ENCODE measurements at places on chromosomes 13 and 19. TPM values are rescaled to one million over a fixed set of nuclear protein-coding genes. Genes with fewer than 3 reads are reported as not detected.
A peak's percentile ranks its signal among the peaks of the same experiment; 100 is the strongest.

DNA sequence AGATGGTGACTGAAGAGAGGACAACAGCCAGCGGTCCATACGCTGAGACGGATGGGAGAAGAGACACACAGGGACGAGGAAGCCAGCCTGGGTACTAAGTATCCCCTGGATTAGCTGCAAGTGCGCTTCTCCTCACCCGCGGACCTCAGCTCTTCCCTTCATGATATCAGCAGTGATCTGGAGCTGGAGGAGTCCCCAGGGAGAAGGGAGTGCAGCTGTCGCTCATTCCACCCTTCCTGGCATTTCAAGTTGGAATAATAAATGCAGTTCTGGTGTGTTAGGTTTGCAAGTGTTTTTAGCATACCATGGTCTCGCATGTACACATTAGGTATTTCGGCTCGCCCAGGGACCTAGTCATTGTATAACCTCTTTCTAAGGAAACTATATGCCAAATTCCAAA, 88.5 kb upstream of the C1QTNF9B start:
- no peak for DNase-seq

- DNase-seq, result no peak
Observed at GRCh38 chr19:31903979-31904378, 441.4 kb upstream of the ZNF507 start.

DNA sequence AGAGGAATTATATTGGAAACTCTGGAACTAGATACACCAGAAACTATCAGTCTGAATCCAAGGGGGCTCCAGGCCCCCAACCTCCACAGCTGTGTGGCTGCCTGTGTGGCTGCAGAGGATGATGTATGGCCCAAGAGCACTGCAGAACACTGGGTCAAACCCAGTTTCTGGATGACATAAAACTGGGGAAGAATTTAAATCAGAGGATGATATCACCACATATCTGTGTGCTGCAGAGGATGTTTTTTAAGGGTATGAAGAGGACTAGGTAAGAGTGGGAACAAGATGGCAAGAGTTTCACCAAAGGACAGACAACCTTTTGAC, 226.4 kb downstream of the SUCLA2 start:
- no peak for DNase-seq

GRCh38 chr13:108902405-108903155, 273.2 kb downstream of the MYO16 start:
- DNase-seq, result no peak

DNA sequence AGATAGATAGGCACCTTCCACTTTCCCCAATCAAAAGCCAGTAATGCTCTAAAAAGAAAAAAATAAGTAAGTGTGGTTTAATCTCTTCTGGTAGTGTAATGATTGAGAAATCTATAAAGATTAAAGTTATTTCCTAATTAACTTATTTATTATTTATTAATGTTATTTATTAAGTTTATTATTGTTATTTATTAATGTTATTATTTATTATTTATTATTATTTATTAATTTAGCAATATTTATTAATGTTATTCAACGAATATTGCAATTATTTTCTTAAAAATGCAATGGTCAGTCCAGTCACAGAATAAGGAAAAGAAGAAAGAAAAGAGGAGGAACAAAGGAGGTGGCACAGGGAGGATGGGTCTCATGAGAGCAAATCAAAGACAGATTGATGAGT, 100.7 kb downstream of the FREM2 start:
- no peak for DNase-seq

GRCh38 chr13:110617321-110618072, 2.2 kb downstream of the NAXD start:
- peak; percentile 43 for DNase-seq

DNA sequence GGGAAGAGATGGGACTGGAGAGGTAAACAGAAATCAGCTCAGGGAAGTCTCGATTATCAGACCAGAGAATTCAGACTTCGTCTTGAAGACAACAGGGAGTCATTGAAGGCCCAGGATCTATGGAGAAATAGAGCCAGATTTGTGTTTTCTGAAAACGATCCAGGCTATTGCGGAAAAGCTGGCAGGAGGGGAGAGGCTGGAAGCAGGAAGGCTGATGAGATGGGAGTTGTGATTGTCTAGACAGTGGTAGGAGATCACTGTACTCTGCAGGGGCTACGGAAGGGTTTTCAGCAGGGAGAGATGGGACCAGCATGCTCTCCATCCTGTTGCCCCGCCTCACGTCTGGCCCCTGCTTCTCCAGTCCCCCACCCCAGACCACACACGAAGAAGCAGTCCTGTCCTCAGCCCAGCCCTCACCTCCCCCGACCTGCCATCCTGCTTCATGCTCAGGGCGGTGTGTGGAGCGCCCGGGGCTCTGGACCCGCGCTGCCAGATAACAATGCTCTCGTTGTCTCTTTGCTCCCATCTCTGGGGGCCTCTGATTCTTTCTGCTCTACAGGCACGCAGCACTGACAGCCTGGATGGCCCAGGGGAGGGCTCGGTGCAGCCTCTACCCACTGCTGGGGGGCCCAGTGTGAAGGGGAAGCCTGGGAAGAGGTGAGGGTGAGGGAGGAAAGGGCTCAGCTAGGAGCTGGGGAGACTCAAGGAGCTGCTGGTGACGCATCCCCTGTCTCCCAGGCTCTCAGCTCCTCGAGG, 1.9 kb downstream of the ARHGAP33 start:
- DNase-seq, result no peak

DNA sequence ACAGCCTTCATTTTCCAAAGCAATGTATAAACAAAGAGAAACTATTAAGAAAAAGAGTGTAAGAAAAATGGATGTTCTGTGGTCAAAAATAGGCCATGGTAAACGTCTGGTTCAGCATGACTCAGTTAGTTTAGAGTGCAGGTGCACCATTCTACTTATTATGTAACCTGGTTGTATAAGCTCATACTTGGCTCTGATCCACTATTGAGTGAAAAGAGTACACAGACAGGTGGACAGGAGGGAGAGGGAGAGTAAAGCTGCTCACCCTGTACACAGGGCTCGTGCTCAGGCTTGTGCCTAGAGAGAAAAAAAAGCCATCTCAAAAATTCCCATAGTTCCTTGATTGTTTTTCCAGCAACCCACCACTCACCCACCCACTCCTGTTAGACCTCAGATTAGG, 85.8 kb upstream of the ZNF91 start:
- no peak for DNase-seq

DNA sequence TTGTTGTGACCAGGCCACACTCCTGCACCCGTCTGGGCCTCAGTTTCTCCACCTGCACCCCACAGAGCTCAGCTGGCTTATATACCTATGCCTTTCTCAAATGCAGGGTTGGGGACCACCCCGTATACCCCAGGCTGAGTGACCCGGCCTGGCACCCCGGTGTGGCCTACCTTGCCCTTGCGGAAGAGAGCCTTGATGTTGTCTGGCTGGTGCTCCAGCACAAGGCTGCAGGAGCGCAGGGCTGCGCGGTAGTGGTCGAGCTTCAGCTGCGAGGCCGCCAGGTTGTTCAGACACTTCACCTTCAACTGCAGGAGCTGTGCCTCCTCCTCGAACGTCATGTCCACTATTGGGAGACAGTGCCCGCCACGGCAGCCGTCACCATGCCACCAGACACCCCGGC, 5.9 kb downstream of the FKBP8 start:
- no peak for DNase-seq

- DNase-seq, result no peak
Observed at GRCh38 chr13:102386461-102386860, 15.4 kb downstream of the FGF14 start.

DNA sequence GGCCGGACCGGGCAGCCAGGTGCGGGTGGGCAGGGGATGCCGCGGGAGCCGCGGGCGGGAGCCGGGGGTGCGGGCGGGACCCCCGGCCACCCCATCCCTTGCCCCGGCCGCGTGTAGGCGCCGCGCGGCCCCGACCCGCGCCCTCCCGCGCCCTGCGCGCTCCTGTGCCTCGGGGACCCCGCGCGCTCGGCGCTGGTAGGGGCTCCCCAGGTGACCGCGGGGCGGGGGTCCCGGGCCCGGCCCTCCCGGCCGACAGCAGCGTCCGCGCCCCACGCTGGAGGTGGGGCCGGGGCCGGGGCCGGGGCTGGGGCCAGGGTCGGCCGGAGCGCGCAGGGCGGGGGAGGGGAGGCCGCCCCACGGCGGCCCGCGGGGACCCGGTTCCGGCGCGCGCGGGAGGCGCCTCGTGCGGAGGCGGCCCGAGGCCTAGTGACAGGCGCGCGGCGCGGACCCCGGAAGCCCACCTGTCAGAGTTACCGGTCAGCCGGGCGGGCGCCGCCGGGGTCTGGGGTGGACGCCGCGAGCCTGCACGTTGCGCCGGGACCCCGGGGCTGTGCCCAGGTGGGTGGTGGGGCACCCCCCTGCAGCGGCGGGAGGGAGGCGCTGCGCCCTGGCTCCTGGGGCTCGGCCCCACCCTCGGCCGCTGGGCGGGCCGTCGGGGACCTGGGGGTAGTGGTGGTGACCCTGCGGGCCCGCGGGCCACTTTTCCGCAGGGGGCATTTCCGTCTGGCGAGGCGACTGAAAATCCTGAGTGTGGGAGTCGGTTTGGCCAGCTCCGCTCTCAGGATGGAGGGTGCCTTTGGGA, 518 bp downstream of the TFDP1 start:
- DNase-seq, result peak; percentile 13

GRCh38 chr19:56176881-56177280, 1.1 kb downstream of the GALP start:
- no peak for DNase-seq

- DNase-seq, result peak; percentile 38
Observed at GRCh38 chr13:41547251-41548000, 90.1 kb downstream of the RGCC start.

DNA sequence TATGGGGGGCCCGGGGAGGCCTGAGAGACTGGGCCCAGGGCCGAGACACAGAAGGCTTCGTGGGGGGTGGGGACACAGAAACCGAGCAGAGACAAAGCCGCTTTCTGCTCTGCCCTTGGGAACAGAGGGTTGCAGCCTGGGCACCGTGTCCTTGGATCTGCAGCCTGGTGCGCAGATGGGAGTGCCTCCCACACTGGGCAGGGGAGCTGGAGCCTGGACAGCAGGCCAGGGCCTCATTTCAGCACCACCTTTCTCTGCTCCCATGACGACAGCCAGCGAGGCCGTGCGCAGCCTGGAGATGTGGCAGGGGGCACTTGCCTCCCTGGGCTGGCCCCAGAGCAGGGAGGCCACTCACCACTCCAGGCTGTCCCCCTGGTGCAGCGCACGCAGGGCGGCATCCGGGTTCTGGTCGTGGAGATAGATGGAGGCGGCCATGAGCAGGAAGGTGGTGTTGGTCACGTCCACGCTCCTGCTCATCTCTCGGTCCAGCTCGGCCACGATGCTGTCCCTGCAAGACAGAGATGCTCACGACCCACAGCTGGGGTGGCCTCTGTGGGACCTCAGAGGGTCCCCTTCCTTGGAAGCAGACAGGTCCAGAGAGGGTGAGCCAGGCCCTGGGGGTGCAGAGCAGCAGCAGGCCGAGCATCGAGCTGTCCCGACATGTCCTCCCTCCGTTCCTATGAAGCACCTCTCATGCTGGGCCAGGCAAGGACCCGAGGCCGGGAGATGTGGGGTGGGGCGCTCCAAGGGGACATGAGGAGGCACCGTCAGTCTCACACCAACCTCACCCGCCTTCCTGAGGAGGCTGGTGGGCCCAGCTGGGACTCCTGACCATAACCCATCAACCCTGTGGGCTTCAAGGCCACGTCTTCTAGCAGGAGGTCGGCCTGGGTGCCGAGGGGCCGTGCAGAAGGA, 10.9 kb upstream of the CERS1 start:
- no peak for DNase-seq

DNA sequence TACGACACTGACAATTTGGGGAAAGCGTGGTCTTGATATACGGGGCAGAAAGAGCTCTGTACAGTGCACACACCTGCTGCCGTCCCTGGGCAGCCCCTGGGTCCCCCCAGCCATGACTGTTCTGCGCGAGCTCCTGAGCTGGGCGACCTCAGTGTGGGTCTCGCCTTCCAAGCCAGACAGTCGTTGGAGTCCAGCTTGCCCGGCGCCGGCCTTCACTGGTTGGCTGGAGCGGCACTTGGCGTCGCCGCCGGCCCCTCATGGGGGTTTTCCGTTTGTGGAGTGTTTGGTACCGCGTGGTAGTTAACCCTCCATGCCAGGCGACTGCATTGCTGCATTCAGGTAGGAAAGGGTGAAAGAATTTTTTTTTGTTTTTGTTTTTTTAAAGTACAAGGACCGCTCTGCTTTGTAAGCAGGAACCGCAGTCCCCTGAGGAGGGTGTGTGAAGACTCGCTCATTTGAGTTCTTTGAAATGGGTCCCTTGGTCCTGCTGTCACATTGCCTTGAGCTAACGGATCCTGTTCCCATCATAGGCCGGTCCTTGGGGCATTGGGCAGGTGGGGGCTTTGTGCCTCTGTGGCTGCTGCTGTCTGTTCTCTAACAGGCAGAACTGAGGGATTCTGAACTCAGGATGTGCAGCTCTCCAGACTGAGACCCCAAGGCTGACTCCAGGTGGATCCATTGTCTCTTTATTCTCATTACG, 10.8 kb upstream of the RPS15 start:
- no peak for DNase-seq

DNA sequence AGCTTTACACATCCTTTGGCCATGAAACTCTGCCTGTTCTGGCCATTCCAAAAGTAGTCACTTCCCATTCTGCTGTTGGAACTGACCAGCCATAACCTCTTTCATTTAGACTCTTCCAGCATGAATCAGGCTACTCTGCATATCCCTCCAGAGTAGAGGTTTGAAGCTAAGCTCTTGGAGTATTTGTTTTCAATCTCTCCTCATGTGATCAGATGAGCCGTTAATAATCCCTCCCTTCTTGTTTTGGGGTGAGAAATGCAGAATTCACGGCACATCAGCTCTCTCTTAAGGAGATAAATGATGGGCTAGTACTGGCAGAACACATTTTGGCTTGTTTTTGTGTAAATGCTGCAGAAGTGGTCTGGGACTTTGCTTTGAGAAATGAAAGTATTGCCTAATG, 519.9 kb downstream of the PCDH17 start:
- DNase-seq, result no peak

- no peak for DNase-seq
Observed at GRCh38 chr13:34988330-34988791, 46.3 kb downstream of the NBEA start.

DNA sequence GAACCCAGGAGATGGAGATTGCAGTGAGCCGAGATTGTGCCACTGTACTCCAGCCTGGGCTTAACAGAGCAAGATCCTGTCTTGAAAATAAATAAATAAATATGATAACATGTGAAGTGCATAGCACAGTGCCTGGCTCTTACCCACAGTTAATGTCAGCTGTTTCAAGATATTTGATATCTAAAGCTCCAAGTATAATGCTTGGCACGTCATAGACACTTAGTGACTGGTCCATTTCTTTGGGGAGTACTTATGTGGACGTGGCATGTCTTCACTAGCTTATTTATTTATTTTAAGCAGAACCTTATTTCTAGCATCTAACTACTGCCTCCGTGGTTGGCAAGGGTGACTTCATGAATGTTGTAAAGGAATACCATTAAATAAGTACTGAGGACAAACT, 18.8 kb downstream of the GARRE1 start:
- DNase-seq, result no peak

- DNase-seq, result no peak
Observed at GRCh38 chr13:113597391-113598080, 13.0 kb downstream of the TFDP1 start.

Gene RINL
- 3.3 TPM for total RNA-seq

Gene KLK3
- not detected for total RNA-seq

Gene ADM5
- 1.5 TPM for total RNA-seq

Gene ZNF329
- total RNA-seq, result 11.5 TPM

Gene LILRB3
- total RNA-seq, result 5.3 TPM

Gene GRIN2D
- under 0.01 TPM for total RNA-seq

Gene FAM83E
- total RNA-seq, result not detected

Gene SIGLEC12
- total RNA-seq, result not detected

Gene ARHGAP45
- total RNA-seq, result 154 TPM

Gene MBNL2
- total RNA-seq, result 115 TPM

Gene ZNF274
- total RNA-seq, result 28.3 TPM

Gene HS6ST3
- total RNA-seq, result 8.7 TPM

Data from uterus (tissue), 4 donors.